ENCODE measurements at places on chromosomes 7 and 10.
A peak's percentile ranks its signal among the peaks of the same experiment; 100 is the strongest.

GRCh38 chr7:141145630-141145982 is 71.7 kb downstream of the TMEM178B start:
- DNase-seq, result peak; percentile 10

DNA sequence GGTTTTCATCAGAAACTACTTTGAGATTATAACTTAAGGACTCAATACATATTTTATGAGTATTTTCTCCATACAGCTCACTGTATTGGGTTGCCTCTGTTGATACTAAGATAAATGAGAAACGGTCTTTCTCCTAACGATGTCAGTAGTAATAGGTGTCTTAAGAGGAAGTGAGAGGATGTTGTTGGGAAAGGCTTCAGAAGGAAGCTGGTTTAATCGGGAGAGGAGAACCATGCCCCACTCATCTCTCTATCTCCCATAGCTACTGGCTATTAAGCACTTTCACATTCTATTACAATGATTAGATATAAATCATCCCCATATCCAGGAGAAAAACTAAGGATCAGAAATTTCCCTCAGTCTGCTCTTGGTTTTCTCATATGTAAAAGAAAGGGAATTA is 2.0 kb downstream of the CLEC5A start:
- no peak for DNase-seq

- DNase-seq, result no peak
Measured at GRCh38 chr10:61944410-61945147, 43.1 kb downstream of the ARID5B start.

- no peak for DNase-seq
Measured at GRCh38 chr10:114188001-114188400, 8.8 kb downstream of the TDRD1 start.

DNA sequence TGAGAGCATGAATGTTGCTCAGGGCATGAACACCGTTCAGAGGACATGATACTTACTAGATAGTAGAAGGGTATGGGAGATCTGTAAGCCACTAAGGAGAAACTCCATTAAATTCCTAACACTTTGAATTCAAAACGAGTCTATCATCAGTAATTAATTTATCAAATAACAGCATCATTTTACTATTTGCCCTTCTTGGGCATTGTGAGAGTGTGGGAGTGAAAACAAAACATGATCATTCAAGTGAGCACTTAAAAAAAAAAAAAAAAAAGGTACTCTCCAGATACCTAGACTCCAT is 20.5 kb upstream of the ASB15 start:
- no peak for DNase-seq

- DNase-seq, result no peak
Measured at GRCh38 chr7:1668396-1669063, 1.5 kb upstream of the ELFN1 start.

- no peak for DNase-seq
Measured at GRCh38 chr7:154592388-154592787, 410.5 kb downstream of the PAXIP1 start.

DNA sequence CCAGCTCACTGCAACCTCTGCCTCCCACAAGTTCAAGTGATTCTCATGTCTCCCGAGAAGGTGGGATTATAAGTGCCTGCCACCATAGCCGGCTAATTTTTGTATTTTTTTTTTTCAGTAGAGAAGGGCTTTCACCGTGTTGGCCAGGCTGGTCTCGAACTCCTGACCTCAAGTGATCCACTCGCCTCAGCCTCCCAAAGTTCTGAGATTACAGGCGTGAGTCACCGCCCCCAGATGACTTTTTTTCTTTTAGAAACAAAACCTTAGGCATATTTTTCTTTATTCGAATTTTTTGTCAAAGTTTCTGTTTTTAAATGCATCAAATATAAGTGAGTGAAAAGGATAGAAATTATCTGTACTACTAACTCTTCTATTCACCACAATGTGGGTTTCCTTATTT is 113.1 kb downstream of the LRRC4 start:
- DNase-seq, result no peak

GRCh38 chr7:98862716-98863420 is 6.9 kb downstream of the TMEM130 start:
- no peak for DNase-seq

GRCh38 chr10:22379059-22379458 is 33.8 kb downstream of the SPAG6 start:
- DNase-seq, result no peak

GRCh38 chr10:17273403-17273802 is 45.4 kb downstream of the VIM start:
- peak; percentile 72 for DNase-seq

DNA sequence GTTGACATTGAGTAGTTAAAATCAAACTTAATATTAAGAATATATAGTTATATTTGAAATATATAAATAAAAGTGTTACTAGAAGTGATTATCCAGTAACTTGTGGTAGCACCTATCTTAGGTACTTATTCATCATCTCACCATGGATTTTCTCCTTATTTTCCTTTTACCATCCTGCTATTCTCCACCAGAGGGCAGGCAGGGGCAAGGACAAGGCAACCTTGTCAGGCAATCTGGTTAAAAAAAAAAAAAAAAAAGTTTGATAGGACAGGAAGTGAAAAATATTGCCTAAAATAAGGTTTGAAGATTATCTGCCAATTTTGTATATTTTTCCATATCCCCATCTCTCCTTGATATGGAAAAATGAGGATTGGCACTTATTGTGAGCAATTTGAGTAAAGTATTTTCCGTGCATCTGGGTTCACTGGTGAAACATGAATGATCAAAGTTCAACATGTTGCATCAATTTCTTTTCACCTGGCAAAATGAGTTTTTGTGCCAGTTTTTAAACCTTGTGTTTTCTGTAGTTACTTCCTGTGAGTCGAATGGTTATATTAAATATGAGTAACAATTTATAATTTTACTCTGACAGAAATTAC is 256.7 kb downstream of the AGMO start:
- peak; percentile 48 for DNase-seq

GRCh38 chr7:50508471-50508943 is 56.7 kb downstream of the DDC start:
- no peak for DNase-seq

DNA sequence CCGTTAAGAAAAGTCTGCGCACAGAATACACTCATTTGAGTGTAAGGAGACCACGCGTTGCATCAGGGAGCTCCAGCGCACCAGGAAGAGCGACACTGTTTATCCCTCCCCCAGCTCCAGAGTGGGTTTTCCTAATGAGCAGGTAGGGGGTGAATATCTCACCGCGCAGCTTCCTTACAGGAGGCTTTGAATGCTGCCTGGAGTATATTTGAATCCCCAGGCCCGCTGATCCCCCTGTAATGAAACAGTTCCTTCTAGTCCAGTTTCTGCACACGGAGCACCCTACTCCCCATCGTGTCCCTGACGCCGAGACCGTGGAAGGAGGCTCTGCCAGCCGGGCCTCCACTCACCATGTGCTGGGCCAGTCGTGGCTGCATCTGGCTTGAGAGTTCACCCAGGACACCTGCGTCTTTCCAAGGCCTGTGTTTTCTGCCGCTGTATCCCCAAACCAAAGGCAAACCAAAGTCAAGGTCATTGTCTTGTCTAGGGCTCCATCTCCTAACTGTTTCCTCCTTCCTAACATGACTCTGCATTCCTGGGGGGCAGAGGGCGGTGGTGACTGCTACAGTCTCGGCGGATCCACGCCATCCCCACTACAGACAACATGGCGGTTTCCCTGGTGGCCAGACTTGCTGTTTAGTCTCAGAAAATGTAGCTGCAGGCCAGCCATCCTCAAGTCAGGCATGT is 167.8 kb downstream of the USP6NL start:
- DNase-seq, result no peak

GRCh38 chr7:105016068-105016708 is 2.2 kb downstream of the KMT2E start:
- no peak for DNase-seq

DNA sequence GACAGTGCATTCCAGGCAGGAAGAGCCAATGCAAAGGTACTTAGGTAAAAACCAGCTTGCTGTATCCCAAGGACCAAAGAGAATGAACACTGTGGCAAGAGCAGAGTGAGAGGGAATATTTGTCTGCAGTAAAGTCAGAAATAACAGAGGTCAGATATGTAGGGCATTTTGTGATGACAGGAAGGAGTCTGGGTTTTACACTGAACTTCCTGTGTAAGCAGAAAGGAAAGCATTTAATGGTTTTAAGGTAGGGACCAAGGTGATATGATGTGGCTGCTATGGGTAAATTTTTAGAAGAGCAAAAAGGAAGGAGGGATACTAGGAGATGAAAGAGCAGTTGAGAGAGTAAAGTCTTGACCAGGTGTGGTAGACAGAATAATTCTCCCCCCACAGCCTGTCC is 10.1 kb downstream of the ABCB1 start:
- DNase-seq, result no peak

DNA sequence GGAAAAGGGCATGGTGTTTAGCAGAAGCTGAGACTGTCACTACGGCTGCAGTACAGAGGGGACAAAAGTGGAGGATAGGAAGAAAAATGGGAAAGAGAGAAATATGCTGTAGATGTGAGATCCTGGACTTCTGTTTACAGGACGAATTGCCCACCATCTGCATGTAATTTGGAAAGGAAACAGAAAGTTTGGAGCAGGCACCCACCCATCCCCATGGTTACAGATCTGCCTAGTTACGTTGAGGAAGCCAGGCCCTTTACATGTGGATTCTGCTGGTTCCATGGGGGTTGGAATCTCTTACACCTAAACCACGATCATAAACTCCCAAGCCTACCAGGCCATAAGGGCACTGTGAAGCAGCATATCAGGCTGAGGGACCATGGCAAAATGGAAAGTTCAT is 84.3 kb downstream of the WDFY4 start:
- DNase-seq, result no peak

DNA sequence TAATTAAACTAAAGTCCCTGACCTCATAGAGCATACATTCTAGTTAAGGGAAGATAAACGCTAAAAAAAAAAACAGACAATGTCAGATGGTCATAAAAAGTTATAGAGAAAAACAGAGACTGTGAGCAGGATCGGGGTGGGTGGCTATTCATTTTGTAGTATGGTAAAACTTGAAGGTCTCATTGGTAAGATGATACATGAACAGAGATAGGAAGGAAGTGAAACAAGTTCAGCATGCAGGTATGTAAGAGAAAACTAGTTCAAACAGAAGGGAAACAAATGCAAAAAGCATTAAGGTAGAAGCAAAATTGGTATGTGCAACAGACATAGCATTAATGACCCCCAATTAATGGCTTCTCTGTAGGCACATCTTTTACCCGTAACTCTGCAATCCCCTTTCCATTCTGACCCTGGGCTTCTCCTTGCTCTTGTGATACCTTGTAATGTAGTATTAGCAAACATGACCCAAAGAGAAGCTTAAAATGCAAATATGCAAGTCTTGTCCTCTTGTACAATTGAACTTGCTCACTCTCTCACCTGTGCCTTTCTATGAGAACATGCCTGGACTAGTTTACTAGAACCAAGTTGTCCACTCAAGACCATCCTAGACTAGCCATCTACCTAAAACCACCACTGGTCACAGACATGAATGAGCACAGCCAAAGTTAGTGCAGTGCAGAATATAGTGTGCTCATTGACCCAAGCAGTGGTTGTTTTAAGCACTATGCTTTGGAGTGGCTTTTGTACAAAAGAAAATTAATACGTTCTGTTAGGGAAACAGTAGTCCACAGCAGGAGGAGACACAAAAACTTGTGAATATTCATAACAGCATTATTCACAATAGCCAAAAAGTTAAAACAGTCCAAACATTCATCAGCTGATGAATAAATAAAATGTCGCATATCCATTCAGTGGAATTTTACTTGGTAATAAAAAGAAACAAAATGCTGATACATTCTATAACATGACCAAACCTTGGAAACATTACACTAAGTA is 57.0 kb downstream of the BRAF start:
- no peak for DNase-seq

DNA sequence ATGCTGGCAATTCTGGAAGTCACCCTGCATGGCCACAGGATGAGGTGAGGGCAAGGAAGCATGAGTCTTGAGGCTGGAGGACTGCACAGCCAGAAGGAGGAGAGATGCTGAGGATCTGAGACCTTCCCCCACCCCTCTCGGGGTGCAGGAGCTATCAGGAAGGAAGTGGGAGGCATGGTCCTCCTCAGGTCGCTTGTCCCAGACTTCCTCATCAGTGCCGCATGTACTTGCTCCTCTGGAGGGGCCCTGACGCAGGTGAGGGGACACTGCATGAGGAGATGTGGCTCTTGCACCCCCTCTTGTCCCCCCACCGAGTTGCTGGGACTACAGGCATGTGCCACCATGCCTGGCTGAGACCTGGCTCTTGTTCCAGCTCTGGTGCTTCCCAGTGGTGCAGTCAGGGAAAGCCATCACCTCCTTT is 5.7 kb upstream of the ZMIZ1 start:
- no peak for DNase-seq

GRCh38 chr7:154775681-154776080 is 227.2 kb downstream of the PAXIP1 start:
- no peak for DNase-seq

- no peak for DNase-seq
Measured at GRCh38 chr10:116743266-116744064, 1.1 kb upstream of the HSPA12A start.

DNA sequence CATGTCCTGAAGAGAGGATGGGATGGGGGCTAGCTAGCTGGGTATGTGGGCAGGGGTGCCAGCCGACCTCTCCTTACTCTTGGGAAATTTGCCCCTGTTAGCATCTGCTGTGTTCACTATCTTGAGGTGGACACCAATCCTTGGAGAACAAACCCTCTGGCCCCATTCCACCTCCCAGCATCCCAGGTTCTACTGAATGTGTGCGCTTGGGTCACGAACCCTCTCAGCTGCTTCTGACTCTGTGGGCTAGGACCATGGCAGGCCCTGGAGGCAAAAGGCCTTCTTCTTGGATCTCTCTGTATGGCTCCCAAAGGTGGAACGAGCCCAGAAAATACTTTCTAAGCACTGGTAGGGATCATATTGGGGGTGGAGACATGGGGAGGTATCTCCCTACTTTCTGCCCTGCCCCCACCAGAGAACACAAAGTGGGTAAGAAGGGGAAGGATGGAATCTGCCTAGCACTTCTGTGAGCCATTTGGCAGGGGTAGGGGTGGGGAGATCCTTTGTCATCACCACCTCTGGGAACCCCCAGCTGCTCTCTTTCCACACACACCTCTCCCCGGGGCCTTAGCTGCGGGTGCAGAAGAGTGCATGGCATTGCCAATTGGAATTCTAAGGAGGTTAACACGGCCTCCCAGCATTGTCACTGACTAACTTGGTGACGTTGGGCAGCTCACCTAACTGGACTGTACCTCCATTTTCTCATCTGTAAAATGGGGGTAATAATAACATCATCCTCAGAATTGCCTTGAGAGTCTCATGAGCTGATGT is 7.7 kb downstream of the UNC5B start:
- DNase-seq, result no peak

- no peak for DNase-seq
Measured at GRCh38 chr10:26815500-26815899, 45.3 kb downstream of the ABI1 start.

DNA sequence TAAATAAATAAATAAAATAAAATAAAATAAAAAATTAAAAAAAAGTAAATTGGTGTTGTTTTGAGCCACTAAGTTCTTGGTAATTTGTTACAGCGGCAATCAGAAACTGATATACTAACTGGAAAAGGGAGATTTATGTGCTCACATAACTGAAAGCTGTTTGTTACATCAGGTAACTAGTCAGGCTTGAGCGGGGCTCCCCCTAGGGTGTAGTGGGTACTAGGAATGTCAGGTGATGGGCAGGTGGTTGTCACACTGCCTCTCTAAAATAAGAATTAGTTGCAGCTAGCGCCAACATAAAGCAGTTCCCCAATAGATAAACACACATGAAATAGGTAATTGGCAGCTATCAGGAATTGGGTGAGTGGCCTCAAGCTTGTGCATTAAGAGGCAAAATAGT is 1336.9 kb downstream of the XPNPEP1 start:
- no peak for DNase-seq
